NCI-H345 (cell line): ENCODE measurements at places on chromosomes 7 and 10.

GRCh38 chr7:73904219-73905137 is 43.5 kb downstream of the TMEM270 start:
- DNase-seq = no peak

GRCh38 chr7:37092548-37092947 is 356.1 kb downstream of the ELMO1 start:
- DNase-seq = no peak

- peak; percentile 41 for DNase-seq
Observed at GRCh38 chr10:133258066-133258817, 18.4 kb downstream of the ADAM8 start.

DNA sequence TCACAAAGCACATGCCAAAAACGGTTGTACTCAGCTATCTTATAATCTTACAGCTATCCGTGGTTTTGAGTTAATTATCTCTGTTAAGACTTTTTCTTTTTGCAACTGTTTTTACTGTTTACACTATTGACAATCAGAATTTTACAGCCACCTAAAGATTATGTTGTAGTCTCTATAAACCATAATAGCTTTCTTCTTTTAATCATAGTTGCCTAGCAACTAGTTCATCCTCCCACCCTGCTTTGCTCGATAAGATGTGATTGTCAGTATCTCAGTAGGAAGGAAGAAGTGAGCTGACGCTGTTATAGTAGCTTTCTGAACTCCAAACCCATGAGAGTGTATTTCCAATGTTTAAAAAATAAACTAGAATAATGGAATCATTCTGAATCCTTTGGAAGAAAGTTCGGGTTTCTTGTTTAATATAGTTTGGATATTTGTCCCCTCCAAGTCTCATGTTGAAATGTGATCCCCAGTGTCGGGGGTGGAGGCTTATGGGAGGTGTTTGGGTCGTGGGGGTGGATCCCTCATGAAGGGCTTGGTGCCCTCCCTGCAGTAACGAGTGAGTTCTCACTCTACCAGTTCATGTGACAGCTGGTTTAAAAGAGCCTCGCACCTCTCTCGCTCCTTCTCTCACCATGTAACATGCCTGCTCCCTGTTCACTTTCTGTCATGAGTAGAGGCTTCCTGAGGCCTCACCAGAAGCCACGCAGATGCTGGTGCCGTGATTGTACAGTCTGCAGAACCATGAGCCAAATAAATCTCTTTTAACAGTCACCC is 68.1 kb downstream of the SVOPL start:
- DNase-seq = no peak

DNA sequence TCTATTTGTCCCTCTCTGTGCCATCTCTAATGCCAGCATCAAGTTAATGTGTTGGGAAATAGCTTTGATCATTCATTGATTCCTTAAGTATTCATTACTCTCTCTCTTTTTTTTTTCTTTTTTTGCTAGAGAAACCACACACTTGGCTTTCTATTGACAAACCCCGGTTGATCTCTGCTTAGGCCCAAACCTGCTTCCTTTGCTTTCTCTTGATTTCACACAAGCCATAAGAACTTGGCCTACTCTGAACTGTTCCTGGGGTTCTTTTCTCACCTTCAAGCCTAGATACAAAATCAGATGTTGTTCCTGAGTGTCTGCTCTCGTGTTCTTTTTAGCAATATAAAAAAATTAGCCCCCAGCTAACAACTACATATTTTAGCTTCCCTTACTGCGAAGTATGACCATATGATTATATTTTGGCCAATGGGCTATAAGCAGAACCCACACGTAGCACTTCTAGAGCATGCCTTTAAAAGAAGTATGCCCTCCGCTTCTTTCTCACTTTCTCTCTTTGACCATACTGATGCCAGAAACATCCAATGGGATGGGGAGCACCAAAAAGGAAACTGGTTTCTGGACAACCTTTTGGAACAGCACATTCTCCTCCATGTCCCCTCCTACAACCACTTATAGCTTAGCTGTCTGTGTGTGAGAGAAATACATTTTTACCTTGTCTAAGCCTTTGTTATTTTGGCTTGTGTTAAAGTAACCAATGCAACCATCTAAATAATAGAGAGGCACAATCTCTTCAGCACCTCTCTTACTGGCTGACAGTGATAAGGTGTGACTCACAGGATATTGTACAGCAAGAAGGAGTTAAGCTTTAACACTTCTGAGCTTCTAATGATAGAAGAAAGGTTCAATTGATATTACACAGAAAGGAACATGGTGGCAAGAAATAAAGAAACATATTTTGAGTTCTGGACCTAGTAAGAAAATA is 96.6 kb upstream of the LRRN3 start:
- no peak for DNase-seq
